ENCODE measurements at places on chromosomes 6 and 20. TPM values are rescaled to one million over a fixed set of nuclear protein-coding genes. Genes with fewer than 3 reads are reported as not detected.

DNA sequence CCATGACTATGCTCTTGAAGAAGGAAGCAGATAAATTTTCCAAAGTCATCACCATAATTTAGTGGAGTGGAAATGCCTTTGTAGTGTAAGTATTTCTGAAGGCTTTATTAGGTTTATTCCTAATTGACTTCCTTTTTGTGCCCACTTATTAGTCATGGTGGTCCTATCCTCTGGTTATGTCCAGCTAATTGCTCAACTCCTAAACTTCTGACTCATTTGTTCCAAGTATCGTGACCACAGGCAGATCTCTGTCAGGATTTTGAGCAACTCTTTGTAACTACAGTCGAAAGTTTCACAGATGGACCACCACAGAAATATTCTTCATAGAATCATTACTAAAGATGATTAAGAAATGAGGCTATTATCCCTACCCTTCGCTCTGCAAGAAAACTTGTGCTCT, 315.6 kb upstream of the PTCHD4 start:
- DNase-seq: no peak

- peak; percentile 40 for DNase-seq
Observed at GRCh38 chr20:62197801-62198200, 15.0 kb downstream of the MTG2 start.

GRCh38 chr20:1904135-1904534, 8.9 kb downstream of the SIRPA start:
- no peak for DNase-seq

- DNase-seq: no peak
Observed at GRCh38 chr6:23091795-23092194, 522.4 kb downstream of the HDGFL1 start.

DNA sequence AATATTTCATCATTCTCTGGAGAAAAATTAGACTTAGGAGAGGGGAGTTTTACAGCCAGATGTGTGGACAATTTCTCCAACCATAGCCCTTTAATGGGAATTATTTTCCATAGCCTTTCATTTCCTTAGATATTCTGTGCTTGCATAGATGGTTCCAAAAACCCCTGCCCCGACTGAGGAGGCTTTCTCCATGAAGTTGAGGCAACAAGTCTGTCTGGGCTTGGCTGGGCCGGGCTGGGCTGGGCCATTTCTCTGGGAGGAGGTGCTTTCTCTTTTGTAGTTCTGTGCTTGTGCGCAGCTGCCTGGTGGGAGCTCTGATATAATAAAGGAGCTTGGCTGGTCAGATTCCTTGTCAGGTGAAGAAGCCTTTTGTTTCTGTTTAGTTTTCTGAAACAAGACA, 71.4 kb downstream of the SOBP start:
- peak; percentile 76 for DNase-seq

GRCh38 chr6:31729515-31729978, 448 bp upstream of the DDAH2 start:
- DNase-seq: peak; percentile 95

POU5F1 gene
- total RNA-seq: 0.51 TPM
